ENCODE measurements at places on chromosomes 6 and 20.

GRCh38 chr6:143245656-143246055 is 185.0 kb downstream of the AIG1 start:
- no peak for DNase-seq

- no peak for DNase-seq
These were observed 41.1 kb downstream of the TFAP2A start for GRCh38 chr6:10373642-10374359.

- peak; percentile 34 for DNase-seq
These were observed 16.1 kb downstream of the FGD2 start for GRCh38 chr6:37021356-37022129.

GRCh38 chr6:46443623-46444022 is 47.6 kb downstream of the RCAN2 start:
- DNase-seq = no peak

- DNase-seq = no peak
These were observed 24.7 kb downstream of the ENTPD6 start for GRCh38 chr20:25220021-25220730.

GRCh38 chr6:147567141-147567805 is 58.8 kb downstream of the SAMD5 start:
- DNase-seq = no peak

GRCh38 chr20:31894980-31895675 is 24.7 kb downstream of the TTLL9 start:
- DNase-seq = no peak

- no peak for DNase-seq
These were observed 81.1 kb downstream of the STXBP5 start for GRCh38 chr6:147285087-147285855.

GRCh38 chr20:13632431-13632830 is 6.3 kb downstream of the TASP1 start:
- DNase-seq = no peak

Measured in stimulated activated CD4-positive, alpha-beta T cell treated with anti-CD3 and anti-CD28 coated beads, TNF-alpha, amount 100 ng/mL, for 1 hour (primary cell).